ENCODE measurements at places on chromosomes 16 and 17.

GRCh38 chr17:78168242-78168902 is at the start of gene SYNGR2:
Gene SYNGR2 (plus strand): TSS chr17:78168581. CDS start chr17:78168617, 36 bp downstream.
- DNase-seq: peak; percentile 71

- peak; percentile 52 for DNase-seq
Measured at GRCh38 chr17:73474370-73474988, 162.7 kb upstream of the CDC42EP4 start.

DNA sequence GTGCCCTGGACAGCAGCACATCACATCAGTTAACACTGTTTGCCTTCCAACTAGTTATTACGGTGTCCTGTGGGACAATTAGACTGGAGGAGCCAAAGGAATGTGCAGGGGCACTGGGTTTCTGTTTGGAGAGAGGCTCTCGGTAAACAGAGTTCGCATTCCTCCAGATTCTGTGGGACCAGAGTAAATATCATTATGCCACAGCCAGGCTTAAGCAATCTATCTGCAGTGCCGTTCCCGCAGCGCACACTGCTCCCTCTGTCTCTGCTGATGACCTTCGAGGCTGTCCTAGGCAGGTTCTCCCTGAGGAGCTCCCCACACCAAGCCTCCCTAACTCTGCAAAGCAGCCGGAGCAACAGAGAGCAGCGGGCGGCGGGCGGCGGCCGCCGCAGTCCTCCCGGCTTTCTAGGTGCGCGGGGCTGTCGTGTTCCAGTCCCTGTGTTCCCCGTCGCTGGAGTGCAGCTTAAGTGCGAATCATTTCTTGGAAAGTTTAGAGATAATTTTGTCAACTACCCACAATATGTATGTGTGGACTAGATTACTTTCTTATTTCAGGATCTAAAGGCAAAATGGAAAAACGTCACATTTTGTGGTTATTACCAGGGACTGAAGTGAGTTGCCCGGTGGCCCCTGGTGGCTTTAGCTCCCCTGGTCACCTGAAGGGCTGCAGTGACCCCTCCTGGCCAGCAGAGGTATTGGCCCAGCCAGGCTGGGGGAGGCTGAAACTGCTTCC is 43.3 kb downstream of the PGS1 start:
- peak; percentile 62 for DNase-seq

DNA sequence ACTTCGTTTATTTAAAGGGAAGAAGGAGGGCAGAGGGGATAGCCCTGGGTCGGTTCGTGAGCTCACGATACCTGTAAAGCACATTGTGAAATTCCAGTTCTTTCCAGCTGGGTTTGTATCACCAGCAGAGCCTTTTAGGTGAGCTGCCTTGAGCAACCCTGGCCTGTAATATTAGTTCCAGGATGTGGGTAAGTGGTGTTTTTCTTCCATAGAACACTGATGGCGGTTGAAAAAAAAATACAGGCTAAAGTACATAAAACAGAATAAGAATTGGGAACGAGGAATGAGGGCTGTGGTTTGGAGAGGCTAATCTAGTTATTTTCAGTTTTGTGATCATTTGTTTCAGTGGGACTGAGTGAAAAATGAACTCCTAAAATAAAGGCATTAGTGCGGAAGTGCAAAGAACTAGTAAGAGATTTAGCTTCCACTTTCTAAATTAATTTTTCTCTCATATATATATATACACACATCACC is 20.6 kb downstream of the HS3ST3B1 start:
- no peak for DNase-seq

- peak; percentile 51 for DNase-seq
Measured at GRCh38 chr17:37358098-37358829, 17.5 kb upstream of the C17orf78 start.

- DNase-seq: peak; percentile 57
Measured at GRCh38 chr17:58267347-58268324, 13.1 kb downstream of the MPO start.

GRCh38 chr16:13944816-13945215 is 24.9 kb downstream of the ERCC4 start:
- DNase-seq: no peak

- no peak for DNase-seq
Measured at GRCh38 chr16:66278604-66279262, 87.8 kb upstream of the CDH5 start.

DNA sequence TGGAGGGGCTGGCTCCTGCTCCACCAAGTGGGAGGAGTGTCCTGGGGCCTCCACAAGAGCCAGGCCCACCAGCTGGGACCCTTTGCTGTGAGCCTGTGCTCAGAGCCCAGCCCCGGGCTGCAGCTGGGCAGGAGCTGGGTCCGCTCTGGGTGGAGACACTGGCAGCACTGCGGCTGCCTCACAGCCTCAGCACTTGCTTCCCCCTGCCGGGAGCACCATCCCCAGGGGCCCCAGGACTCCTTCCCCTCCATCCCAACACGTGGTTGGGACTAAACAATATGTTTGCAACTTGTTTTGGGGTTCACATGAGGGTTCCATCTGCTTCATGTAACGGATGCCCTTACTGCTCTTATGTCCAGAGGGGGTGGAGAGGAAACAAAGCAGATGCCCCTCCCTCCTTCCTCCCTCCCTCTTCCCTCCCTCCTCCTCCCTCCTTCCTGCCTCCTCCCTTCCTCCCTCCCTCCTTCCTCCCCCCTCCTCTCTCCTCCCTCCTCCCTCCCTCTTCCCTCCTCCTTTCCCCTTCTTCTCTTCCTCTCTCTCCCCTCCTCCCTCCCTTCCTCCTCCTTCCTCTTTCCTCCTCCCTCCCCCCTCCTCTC is 16.3 kb upstream of the CBFA2T3 start:
- peak; percentile 57 for DNase-seq

- DNase-seq: no peak
Measured at GRCh38 chr17:1813088-1813487, 16.6 kb downstream of the SMYD4 start.

GRCh38 chr16:56298948-56299596 is 107.8 kb downstream of the GNAO1 start:
- DNase-seq: no peak

- DNase-seq: no peak
Measured at GRCh38 chr17:27538156-27538955, 82.1 kb downstream of the KSR1 start.

- DNase-seq: no peak
Measured at GRCh38 chr16:13988038-13988437, 68.1 kb downstream of the ERCC4 start.

DNA sequence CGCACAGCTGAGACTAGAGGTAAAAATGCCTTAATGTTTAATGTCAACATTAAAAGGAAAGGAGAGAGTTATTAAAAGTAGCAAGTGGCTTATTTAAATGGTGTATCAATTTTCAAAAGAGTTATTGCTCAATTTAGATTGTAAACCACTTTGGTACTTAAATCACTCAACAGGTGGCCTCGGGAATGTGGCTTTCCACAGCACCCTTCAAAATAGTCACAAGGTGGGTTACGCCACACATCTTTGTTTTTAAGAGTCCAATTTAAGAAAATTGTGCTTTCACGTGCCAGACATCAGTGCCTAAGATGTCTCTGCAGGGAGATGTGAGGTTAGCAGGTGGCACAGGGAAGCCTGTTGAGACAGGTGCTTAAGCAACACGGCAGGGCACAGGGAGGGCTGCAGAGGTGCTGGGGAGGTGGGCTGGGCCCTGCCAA is 27.5 kb upstream of the ADCY7 start:
- no peak for DNase-seq

GRCh38 chr17:75824666-75825065 is 19.5 kb downstream of the UNC13D start:
- no peak for DNase-seq

- no peak for DNase-seq
Measured at GRCh38 chr16:48334325-48334724, 50.9 kb downstream of the SIAH1 start.

GRCh38 chr17:67514998-67515397 is 137.9 kb downstream of the PITPNC1 start:
- no peak for DNase-seq

DNA sequence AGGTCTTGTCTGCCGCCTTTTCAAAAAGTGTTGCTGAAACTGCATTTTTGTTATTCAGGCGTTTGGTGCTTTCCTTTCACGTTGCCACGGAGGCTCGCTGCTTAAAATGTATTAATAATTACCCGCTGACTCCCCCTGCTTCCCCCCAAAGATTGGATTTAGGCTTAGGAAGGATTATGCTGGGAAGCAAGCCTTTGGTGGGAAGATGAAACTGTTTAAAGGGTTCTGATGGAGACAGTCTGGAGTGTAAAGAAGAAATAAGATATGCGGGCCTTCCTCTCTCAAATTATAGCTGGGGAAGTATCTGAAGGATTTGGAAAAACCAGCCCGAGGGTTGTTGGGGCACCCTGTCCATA is 1.1 kb downstream of the KSR1 start:
- DNase-seq: no peak

GRCh38 chr17:21249086-21249795 is 4.0 kb downstream of the NATD1 start:
- DNase-seq: no peak

- DNase-seq: no peak
Measured at GRCh38 chr17:82332669-82333278, 792 bp downstream of the SECTM1 start.

GRCh38 chr17:77829843-77830799 is 128.4 kb upstream of the TNRC6C start:
- no peak for DNase-seq

GRCh38 chr16:79599256-79599836 is 1.2 kb downstream of the MAF start:
- DNase-seq: no peak

DNA sequence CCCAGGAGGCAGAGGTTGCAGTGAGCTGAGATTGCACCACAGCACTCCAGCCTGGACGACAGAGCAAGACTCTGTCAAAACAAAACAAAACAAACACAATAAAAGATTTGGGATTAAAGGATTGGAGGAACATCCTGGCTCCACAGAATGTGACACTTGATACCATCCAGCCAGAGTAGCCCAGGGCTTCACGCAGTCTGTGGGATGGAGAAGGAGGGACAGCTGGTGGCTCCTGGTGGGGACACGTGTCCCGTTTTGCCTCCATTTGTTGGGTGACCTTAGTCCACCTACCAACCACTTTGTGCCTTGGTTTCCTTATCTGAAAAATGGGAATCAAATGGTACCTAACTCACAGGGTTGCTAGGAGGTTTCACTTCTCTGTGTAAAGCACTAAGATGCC is 12.4 kb upstream of the CYB561 start:
- DNase-seq: no peak

- no peak for DNase-seq
Measured at GRCh38 chr16:49662569-49662968, 193.3 kb downstream of the ZNF423 start.

- DNase-seq: no peak
Measured at GRCh38 chr17:2253768-2254406, 49.7 kb downstream of the SMG6 start.

- DNase-seq: no peak
Measured at GRCh38 chr17:27257031-27257357, 36.9 kb upstream of the WSB1 start.

GRCh38 chr17:74128456-74129211 is 74.8 kb upstream of the RPL38 start:
- DNase-seq: no peak

DNA sequence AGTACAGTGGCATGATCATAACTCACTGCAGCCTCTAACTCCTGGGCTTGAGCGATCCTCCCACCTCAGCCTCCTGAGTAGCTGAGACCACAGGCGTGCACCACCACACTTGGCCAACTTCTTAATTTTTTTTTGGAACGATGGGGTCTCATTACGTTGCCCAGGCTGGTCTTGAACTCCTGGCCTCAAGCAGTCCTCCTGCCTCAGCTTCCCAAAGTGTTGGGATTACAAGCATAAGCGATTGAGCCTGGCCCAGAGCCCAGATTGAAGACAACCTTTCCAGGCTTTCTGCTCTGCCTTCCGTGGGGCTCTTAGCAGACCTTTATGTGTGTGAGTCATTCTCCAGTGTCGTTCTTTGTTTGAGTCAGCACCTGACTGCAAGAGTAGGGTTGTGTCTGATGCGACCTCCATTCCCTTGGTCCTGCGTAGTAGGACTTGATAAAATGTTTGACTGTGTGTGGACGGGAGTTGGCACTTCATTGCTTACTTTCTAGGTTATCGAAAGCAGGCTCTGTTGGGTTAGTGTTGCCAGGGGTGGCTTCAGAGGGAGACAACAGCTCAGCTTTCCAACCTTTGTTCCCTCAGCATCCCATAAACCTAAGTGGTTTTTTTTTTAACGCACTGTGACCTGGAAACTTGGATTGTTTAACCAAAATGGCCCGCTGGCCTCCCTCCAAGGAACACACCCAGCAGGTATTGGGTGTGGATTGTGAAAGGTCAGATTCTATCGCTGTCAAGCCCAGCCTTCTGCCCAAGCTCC is 26.4 kb downstream of the EEF2K start:
- no peak for DNase-seq

GRCh38 chr17:36768394-36768793 is 167.0 kb downstream of the MRM1 start:
- no peak for DNase-seq

GRCh38 chr17:47882247-47882646 is 13.8 kb upstream of the SP2 start:
- no peak for DNase-seq

DNA sequence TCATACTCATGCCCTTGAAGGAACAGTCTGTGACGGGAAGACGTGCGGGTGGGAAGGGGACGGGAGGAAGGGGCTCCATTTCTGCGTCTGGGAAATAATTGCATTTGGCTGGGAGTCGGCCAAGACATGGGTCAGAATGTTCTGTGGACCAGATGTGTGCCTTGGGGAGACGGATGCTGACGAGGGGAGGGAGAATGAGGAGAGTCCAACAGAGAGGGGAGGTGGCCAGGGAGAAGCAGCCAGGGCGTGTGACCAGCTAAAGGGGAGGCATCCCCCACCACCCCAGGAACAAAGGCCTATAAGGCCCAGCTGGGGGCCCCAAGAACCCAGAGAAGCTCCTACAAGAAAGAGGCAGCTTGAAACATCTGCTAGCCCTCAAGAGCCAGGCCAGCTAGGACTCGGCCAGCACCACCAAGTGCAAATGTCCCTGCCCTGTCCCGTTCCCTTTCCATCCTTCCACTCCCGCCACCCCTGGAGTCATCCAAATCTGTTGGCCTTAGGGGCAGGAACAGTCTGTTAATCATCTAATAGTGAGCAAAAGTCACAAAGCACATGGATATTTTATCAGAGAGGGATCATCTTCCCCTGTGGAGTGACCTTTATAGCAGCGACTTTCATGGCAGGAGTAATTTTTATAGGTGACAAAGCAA is 42.5 kb upstream of the BCO1 start:
- DNase-seq: no peak

- no peak for DNase-seq
Measured at GRCh38 chr17:4853208-4853671, 20.1 kb downstream of the MINK1 start.

DNA sequence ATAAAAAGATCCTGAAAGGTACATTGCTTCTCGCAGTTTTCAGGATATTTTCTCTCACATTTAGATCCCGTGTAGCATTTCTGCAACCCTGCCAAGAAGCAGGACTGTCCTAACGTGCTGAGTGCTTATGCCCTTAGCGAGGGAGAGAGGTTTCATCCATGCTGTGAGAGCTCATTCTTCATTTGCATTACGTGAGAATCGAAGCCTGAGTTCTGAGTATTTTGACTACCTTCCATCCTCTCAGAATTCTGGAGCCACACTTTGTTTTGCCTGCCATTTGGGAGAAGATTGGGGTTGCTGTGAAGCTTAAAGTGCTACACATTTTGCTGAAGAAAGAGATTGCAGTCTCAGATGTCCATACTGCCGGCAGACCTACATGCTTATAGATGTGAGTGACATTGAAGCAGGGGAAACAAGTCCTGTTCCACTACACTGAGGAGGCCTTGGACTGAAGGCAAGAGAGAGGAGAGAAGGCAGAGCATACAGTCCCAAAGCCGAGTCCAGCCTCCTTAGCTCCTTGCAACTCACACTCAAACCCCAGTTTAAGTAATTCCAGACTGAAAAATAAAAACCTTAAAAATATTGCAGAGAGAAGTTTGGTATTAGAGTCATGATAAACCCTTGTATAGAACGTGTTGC is 183.0 kb downstream of the PRKCA start:
- no peak for DNase-seq

GRCh38 chr16:30368122-30368791 is 2.0 kb downstream of the TBC1D10B start:
- peak; percentile 80 for DNase-seq

Data from HL-60 (cell line).